ENCODE measurements at places on chromosomes 4 and X.

DNA sequence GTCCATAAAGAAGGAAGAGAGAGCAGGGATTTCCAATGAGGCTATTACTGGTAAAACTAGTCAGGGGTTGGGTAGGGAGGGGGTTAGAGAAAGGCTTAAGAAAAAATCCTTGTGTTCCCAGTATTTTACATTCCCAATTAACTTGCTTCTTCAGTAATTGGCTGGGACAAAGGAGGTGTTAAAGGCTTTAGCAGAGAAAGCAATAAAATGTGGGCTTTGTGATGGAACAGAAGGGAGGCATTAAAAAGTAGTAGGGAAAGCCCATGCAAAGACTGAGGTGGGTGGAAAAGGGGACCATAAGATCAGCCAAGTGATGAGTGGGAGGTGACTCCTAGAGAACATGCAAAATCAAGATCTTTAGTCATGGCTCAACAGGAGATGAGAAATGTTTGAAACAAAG lies 1467.2 kb downstream of the RPA4 start:
- no peak for DNase-seq

- no peak for DNase-seq
These were observed 132.4 kb downstream of the CORIN start for GRCh38 chr4:47705326-47705981.

DNA sequence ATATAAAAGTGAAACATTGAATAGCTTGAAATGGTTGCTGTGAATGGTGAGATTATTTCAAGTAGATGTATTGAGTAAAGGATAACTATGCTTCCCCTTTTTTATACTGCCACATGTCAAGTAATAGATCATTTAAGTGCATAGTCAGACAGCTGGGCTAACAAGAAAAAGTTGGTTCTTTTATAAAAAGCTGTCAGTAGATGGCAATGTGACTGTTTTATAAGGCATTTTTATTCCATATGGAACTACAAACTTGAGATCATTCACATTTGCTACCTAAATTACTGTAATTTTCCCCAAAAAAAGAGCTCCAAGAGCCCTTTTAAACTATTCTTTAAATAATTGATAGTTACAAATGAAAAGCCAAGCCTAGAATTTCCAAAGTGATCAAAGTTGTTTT lies 831.0 kb downstream of the C4orf33 start:
- no peak for DNase-seq

- DNase-seq: peak; percentile 14
These were observed 101.9 kb upstream of the RBPJ start for GRCh38 chr4:26218677-26219605.

DNA sequence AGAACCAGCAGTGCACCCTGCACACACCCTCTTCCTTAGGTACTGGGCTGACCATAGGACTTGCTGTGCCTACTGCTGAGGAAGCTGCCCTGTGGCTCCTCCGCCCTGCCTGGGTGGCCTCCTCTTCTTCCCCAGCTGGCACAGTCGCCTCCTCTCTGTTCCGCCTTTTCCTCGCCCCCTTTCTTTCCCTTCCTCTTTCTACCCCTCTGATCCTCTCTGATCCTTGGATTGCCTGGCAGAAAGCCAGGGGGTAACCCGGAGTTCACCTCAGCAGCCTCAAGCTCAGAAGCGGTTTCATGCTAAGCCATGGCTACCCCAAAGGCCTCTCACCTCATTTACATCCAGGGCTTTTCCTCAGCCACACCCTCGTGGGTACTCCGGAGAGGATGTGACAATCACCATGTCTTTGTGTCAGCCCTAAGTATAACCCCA lies 136.2 kb downstream of the SMIM20 start:
- DNase-seq: no peak

DNA sequence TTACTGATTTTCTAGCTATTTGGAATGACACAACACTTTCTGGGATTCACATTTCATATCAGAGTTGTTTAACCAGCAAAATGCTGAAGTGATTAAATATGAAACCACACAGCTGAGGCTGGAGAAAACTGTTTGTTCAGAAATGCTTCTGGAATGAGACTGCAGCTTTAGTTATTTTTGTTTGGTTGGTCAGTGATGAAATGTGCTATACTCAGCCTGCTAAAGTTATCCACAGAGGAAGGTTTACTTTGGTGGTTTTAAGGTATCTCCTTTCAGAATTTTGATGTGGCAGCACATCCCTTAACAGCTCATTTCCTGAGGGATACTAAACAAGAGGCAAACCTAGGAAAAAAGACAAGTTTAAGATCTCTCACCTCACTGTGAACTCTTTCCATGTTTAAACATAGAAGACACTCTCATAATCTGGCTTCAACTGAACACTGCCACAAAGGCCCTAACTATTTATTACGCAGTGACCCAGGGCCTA lies 106.6 kb upstream of the PDE5A start:
- peak; percentile 72 for DNase-seq

GRCh38 chrX:9746148-9746888 lies 19.3 kb downstream of the GPR143 start:
- peak; percentile 21 for DNase-seq

DNA sequence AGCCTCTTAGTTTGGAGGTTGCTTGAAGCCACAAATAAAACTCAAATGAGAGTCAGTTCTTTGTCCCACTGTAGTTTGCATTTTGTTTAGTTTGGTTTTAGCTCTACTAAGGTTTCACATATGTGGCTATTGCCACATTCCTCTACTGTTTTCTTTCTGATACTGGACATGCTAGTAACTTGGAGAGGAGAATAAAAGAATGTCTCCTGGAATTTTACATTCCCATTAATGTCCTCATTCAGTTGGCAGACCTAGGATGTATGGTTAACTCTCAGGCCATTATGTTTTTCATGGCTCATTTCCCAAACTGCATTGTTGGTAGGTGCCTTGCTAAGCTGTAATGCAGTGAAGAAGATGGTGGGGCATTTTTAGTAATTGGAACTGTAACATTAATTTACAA lies 29.9 kb downstream of the UPRT start:
- peak; percentile 7 for DNase-seq

GRCh38 chrX:54808109-54808604 lies 612 bp downstream of the MAGED2 start:
- DNase-seq: peak; percentile 32

DNA sequence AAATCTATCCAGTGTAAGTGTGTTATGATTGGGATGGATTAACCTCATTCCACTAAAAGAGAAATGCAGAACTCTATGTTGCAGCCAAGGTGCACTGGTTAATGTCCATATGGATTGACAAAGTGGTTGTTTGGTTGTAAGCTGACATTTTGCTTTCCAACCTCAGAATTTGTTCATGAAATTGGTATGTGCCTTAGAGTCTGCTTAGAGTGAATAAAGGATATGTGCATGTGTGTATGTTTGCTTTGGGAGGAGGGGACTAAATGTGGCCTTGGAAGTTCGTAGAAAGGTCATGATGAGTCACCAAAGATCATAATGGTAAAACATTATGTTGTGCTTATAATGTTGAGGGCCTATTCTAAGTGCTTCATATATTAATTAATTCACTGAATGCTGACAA lies 44.1 kb upstream of the MBNL3 start:
- DNase-seq: no peak

- no peak for DNase-seq
These were observed 14.0 kb upstream of the GPKOW start for GRCh38 chrX:49137492-49137891.

GRCh38 chrX:130111220-130112154 lies 1.2 kb upstream of the ELF4 start:
- no peak for DNase-seq

DNA sequence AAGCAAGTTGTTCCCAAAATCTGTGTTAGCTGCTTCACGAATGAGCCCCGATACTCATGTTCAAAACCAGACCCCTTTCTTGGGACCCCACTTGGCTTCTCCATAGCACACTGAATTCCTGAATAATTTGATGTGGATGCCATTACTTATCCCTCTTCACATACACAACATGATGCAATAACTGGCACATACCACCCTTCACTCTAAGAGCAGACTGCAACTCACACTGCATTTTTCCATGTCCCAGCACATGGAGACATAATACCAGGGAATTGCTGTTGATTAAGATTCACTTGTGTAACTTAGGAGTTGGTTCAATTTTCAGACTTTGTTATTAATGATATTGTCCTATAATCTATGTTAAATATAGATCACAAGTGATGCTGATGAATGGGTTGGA lies 213.4 kb downstream of the MAML3 start:
- DNase-seq: no peak

DNA sequence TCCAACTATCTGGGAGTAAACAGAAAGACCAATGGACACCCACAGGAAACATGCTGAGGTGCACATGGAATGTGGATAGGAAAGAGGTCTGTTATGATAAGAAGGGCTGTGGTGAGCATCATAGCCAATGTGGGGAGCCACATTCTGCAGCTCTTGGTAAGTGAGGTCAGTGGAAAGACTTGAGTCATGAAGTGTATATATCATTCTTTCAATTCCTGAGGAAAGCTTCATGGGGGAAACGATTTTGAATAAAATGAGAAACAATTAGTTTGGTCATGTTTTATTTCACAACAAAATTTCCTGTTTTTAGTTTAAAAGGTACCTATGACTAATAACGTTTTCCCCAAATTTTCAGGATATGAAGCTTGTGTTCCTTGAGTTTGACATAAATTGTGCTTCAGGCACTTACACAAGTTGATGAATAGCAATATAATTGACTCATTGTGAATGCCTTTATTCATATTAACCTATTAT lies 41.4 kb upstream of the RASSF6 start:
- peak; percentile 89 for DNase-seq

- no peak for DNase-seq
These were observed 118.8 kb downstream of the MID1 start for GRCh38 chrX:10501611-10502010.

DNA sequence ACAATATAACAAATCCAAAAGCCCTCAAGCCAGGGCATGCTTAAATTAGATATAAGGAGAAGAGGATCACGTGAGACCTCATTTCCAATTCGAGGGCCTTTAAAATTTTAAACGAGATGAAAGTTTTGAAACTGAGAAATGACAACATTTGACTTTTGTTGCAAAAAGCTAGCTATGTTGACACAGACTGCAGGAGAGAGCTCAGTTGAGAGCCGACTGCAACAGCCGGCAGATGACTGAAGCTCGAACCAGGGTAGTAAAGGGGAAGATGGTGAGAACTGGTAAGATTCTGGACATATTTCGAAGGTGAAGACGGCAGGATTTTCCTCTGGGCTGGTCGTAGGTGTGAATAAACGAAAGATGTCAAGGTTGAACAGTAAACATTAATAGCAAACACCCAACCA lies 773 bp downstream of the PRMT9 start:
- DNase-seq: peak; percentile 39

Data from AG08395 (cell line).